ENCODE measurements at places on chromosomes 7 and 10.

- DNase-seq, result no peak
Measured at GRCh38 chr7:81244224-81244623, 325.4 kb upstream of the SEMA3C start.

DNA sequence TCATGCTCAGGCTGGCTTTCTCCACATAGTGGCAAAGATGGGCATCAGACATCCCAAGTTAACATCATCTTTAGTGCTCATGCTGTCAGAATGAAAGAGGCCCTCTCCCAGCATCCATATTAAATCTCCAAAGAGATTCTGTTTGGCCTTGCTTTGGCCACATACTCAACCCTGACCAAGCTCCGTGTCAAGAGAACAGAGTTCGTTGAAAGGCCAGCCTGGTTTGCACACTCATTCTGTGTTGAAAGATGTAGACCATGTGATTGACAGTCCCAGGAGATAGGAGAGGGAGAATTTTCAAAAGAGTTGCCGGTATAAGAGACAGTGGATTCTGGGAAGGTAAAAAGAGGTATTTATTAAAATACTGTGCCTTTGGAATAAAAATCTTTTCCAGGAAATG is 19.7 kb downstream of the MET start:
- DNase-seq, result no peak

DNA sequence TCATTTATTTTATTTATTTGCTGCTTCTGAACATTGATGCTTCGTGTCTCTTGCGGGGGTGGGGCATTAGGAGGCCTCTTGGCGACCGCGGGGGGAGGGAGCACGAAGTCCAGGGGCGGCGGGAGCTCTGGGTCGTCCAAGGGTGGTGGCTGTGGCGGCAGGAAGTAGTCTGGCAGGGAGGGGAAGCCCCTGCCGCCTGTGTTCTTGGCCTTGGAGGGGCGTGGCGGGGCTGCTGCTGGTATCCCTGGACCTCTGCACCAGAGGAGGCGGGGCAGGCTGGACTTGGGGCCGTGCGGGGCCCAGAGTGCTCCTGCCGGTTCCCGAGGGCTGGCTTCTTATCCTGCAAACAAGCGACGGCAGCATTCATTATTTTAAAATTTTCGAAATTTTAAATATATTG is 70.5 kb upstream of the ABI1 start:
- peak; percentile 39 for DNase-seq

DNA sequence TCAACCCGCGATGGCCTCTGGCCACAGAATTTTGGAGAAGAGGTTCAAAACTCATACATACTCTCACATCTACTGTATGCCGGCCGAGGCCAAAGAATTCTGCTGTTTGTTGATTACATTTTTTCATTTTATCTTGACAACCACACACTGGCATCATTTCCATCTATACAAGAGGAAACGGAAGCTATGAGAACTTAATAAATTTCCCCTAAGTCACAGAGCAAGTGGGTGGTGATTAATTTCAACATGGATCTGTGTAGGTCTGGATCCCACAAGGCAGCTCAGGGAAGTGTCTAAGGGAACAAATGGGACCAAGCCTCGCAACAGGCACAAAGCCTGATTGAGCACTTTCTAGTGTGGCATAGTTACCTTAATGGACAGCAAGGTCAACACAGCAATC is 18.0 kb downstream of the ELMO1 start:
- no peak for DNase-seq

DNA sequence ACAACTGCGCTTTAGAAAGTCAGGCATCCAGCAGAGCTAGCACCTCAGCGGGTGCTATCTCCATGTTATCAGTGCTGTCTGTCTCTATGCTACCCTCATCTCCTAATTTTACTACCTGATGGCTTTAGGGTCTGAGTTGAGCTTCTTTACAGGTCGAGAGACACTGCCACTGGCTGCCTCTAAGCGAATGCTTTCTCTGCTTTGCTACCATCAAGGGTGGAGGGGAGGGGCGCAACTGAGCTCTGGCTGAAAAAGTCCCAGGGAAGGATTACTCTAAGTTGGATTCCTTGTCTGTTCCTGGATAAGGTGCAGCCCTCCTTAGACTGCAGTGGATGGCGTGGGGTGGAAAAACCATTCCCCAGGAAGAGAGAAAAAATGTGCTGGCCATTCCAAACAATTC is 105.7 kb downstream of the CDK14 start:
- no peak for DNase-seq

DNA sequence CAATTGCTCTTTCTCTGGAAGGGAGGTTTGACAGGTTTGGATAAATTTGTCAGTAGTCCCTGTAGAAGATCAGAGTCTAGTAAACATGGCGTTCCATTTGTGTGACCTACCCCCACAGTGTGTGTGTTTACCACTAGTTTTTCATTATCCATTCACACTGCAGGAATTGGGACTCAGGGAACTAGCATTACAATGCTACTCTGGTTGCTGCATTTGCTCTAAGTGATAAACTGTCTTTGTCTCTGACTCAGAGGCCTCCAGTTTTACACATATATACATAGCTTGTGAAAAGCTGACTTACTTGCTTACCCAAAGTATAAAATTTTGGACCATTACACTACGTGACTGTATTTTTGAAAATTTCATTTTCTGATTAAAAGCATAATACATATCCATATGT is 1604.0 kb downstream of the REEP3 start:
- no peak for DNase-seq

DNA sequence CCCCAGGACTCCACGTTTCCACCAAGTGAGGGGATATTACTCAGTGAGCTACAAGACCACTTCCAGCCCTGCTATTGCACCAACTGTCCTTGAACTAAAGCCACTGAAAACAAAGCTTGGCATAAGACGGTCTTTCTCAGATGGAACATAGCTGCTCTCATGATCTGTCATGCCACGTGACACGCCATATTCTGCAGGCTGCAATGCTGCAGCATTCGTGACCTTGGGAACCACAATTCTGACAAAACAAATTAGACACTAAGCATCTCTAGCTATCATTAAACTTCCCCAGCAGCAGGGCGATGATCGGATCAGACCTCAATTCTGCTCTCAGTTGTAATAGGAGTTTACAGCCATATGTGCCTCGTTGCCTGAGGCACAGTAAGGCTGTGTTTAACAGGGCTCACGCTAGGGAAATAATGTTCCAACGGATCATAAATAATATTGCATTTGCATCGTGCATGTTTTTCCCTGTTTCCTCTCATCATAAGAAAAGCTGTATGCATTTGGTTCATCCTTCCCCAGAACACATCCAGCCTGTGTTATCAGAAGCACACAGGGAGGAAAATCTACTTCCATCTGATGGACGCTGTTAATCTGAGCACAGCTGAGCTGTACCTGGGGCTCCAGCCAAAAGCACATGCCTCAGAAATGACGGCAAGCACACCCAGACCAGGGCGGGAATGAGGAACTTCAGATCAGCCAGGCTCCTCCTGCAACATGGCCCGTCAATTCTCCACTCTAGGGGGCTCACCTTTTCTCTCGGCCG is 38.6 kb upstream of the CNPY1 start:
- DNase-seq, result no peak

- DNase-seq, result no peak
Measured at GRCh38 chr7:137354961-137355360, 11.4 kb upstream of the PTN start.

- DNase-seq, result no peak
Measured at GRCh38 chr10:130993612-130994011, 317.9 kb downstream of the TCERG1L start.

- peak; percentile 30 for DNase-seq
Measured at GRCh38 chr10:110758898-110759297, 112.8 kb upstream of the PDCD4 start.

DNA sequence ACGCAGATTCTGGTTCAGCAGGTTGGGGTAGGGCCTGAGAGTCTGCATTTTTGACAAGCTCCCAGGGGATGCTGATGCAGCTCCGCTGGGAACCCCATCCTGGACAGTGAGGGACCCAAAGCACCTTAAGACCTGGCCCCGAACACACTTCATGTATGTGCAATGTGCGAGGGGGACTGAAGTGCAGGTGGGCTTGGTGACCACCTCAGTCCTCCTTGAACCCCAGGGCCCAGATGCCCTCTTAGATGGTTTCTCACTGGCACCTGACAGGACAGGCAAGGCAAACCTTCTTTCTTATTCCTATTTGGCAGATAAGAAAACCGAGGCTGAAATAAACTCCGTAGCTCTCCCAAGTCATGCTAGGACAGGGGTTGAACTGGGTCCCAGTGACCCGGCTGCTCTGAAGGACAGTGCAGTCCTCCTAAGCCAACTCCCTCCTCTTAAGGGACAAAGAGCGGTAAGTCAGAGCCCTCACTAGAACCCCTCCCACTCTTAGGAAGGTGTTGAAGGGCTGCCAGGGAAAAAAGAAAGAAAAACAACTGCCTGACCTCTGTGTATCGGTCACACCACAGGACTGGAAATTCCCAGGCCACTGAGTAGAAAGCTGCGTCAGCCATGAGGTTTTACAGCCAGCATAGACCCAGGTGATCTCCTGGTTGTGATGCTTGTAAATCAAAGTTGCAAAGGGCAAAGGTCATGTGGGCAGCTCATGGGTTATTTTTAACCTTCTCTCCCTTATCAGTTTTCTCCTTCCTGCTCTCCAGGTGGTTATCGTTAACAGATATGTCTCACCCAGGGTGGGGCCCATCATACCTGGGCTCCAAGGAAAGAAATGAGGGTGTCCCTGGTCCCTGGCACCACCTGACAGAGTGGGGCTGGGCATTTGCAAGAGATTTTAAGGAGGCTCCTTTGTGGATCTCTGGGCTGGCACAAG is 90.9 kb upstream of the SMNDC1 start:
- peak; percentile 90 for DNase-seq

DNA sequence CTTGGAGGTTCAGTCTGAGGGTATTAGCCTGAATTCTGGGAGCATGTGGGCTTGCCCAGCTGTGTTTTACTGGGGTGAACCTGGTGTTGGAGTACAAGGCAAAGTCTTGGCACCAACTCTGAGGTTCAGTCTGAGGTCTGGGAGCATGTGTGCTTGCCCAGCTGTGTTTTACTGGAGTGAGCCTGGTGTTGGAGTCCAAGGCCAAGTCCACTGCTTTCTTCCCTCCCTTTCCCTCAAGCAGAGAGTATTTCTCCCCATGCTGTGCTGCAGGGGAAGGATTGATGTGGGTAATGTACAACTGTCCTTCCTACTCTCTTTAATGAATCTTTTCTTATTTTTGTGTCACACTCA is 236.1 kb downstream of the NXPH1 start:
- no peak for DNase-seq

Data from colonic mucosa (tissue), 4 donors.